ENCODE measurements at places on chromosomes 2 and 18.

DNA sequence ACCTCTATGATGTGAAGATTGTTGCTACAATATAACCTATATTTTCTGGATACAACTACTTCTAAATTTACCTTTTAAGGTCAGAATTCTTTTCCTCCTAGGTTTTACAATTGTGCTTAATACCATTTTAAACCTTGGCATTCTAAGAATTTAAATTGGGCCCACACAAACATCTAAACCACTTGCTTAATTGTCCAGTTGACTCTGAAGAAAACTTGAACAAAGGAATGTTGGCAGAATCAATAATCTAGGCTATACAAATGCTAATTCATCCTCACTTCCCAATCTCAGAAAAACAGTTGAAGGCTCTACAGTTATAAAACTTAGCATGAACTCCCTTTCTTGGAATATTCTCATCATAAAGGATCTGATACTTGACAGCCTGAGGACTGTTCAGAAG, 84.3 kb downstream of the RPRM start:
- DNase-seq = no peak

GRCh38 chr18:79542213-79542612, 137.4 kb upstream of the CTDP1 start:
- DNase-seq = no peak

DNA sequence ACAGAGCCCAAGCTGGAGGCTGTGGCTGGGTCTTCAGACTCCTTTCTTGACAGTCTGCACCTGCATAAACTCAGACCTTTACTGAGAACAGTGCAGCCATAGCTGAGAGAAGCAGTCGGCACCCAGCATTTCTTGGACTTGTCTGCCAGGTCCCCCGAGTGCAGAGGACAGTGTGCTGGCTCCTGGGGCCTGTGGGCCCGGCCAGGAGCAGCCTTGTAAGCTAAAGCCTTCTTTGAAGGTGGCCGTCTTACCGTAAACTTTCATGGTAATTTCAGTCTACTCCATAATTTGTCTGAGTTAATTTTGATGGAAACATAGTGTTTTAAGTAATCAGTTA, 70.9 kb downstream of the LRRFIP1 start:
- no peak for DNase-seq

GRCh38 chr18:64668461-64668962, 519.6 kb upstream of the LINC00305 start:
- no peak for DNase-seq

- no peak for DNase-seq
These were observed 123.1 kb downstream of the RTTN start for GRCh38 chr18:70082430-70082829.

- no peak for DNase-seq
These were observed 96.8 kb downstream of the TGFA start for GRCh38 chr2:70456585-70457495.

GRCh38 chr2:240956171-240956934, 42.1 kb upstream of the SNED1 start:
- no peak for DNase-seq

GRCh38 chr2:223300326-223300725, 248.3 kb downstream of the KCNE4 start:
- DNase-seq = no peak

DNA sequence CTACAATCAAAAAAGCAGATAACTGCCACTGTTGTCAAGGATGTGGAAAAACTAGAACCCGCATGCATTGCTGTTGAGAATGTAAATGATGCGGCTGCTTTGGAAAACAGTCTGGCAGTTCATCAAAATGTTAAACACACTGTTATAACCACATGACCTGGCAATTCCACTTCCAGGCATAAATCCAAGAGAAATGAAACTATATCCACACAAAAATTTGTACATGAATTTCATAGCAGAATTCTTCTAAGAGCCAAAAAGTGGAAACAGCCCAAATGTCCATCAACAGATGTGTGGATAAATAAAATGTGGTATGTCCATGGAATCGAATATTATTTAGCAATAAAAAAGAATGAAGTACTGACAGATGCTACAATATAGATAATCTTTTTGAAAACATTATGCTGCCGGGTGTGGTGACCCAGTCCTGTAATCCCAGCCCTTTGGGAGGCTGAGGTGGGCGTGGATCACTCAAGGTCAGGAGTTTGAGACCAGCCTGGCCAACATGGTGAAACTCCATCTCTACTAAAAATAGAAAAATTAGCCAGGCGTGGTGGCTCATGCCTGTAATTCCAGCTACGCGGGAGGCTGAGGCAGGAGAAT, 32.0 kb downstream of the ERCC3 start:
- DNase-seq = no peak

- DNase-seq = no peak
These were observed 26.4 kb upstream of the ATRAID start for GRCh38 chr2:27185331-27186026.

- no peak for DNase-seq
These were observed 456.8 kb upstream of the NXPH2 start for GRCh38 chr2:139237023-139237422.

GRCh38 chr2:30765876-30766470, 41.3 kb downstream of the CAPN13 start:
- DNase-seq = no peak

- DNase-seq = no peak
These were observed 114.5 kb downstream of the TTC27 start for GRCh38 chr2:32742376-32742775.

GRCh38 chr18:28712172-28712571, 535.2 kb upstream of the CDH2 start:
- no peak for DNase-seq

- no peak for DNase-seq
These were observed 5.0 kb upstream of the MYL12B start for GRCh38 chr18:3256693-3257626.
